ENCODE measurements at places on chromosomes 5 and 9.
A peak's percentile ranks its signal among the peaks of the same experiment; 100 is the strongest.

- DNase-seq: no peak
These were observed 724 bp downstream of the TCERG1 start for GRCh38 chr5:146447734-146448380.

- DNase-seq: no peak
These were observed 94.7 kb downstream of the YTHDC2 start for GRCh38 chr5:113608113-113608596.

- no peak for DNase-seq
These were observed 18.9 kb upstream of the TMEM250 start for GRCh38 chr9:136137321-136138265.

GRCh38 chr9:72527801-72528195 lies 6.4 kb downstream of the TMC1 start:
- DNase-seq: no peak

GRCh38 chr9:126423142-126423915 lies 96.7 kb downstream of the MVB12B start:
- no peak for DNase-seq

- DNase-seq: no peak
These were observed 22.2 kb downstream of the SKP2 start for GRCh38 chr5:36174119-36174518.

DNA sequence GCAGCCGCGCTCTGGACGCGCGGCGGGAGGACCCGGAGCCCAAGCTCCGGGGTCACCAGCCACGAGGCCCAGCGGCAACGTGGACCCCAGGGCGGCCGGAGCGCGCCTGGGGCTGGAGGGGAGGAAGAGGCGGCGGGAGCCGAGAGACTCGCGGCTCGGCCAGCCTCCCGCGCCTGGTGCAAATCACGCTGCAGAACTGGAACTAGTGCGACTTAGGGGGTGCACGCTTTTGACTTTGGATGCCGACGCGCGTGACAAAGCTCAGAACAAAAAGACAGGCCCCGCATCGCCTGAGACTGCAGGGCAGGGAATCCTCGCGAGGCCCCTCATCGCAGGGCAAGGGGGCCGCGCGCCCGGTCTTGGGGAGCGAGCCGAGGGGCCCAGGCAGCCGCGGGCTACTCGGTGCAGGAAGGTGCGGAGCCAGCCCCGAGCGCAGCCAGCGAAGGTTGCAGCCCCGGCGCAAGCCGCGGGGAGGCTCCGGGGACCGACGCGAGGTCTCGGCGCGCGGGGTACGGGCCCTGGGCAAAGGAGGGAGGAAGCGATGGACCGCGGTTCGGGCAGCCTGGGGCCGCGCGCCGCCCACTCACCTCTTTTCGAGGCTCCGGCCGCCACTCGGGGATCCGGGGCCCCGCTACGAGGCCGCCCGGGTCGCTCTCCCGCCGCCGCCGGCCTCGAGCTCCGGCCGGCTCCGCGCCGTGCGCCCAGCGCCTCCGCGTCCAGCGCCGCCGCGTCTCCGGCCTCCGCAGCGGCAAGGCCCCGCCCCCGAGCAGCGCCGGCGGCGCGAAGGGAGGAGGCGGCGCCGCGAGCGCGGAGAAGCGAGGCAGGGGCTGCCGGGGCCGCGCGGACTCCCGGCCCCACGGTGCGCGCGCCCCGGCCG lies at the start of gene GOLM1:
TSS of gene GOLM1 (minus strand) at position 735 of the 877 bp plus-strand sequence. CDS start 20,238 bp downstream, outside the sequence.
- DNase-seq: peak; percentile 73

DNA sequence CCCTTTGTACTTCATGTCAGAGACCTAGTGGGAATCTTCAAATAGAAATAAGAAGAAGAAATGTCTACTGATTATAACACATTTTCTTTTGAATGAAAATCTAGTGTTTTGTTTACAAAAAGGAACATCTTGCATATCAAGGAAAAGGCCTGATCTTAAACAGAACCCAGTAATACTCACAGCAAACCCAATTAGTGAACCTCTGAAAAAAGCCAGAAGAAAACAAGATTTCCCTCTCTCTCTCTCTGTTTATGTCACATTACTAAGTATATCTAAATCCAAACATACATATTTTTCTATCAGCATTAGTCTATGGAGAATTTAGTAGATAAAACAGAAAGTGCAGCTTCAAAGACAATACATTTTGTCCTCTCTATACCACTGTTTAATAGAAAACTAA lies 457.9 kb downstream of the NR2F1-AS1 start:
- no peak for DNase-seq

DNA sequence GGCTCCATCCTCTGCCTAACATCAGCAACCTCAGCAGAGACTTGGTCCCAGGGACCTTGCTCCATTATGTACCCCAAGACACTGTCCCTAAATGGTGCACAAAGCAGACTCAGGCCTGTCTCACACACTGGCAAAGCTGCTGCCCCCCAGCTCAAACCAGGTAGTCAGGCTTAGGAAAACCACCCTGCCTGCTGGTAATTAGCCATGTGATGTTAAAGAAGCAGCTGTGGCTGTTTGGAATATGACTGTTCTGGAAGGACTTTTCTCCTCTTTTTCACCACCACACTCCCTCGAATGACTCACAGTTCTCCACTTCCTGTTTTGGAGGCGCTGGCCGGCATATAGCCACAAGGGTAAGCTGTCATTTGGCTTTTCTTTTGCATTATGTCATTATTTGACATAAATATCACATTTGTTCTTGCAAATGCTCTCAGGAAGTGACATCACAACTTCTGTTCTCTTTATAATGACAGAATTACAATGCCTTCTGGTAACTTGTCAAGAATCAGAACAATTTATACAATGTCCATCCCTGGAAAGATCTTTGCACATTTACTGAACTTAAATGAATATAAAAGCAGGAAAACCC lies 113.9 kb downstream of the SUSD1 start:
- peak; percentile 83 for DNase-seq

DNA sequence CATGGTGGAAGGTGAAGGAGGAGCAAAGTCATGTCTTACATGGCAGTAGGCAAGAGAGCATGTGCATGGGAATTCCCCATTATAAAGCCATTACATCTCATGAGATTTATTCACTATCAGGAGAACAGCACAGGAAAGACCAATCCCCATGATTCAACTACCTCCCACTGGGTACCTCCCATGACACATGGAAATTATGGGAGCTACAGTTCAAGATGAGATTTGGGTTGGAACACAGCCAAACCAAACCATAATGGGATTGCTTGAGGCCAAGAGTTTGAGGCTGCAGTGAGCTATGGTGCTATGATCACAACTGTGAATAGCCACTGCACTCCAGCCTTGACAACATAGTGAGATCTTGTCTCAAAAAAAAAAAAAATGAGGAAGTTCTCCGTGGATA lies 581.8 kb downstream of the TAF11L14 start:
- DNase-seq: no peak

DNA sequence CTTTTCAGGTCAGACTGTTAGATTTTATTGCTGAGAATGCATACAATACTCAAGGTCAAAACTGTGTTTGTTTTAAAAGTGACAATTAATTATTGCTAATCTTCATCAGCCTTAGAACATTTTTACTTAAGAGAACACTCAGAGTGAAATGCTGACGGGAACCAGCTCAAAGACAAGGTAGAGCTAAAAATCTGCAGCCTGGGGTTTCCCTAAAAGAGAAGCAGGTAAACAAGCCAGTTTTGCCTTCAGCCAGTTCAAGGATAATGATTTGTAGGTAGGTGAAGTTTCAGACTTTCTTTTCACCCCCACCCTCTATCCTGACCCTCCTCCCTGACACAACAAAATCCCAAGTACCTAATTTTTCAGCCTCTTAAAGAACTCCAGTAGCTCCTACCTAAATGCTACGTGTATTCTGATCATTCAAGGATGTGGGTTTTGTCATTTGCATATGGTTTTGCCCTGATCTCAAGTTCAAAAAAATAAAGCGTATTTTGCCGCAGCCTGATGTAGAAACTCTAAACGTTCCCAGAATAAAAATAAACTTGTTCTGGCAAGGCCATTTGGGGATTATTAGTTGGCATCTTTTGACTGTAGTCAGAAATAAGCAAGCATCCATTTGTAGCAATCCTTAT lies 407.2 kb downstream of the EFNA5 start:
- no peak for DNase-seq

DNA sequence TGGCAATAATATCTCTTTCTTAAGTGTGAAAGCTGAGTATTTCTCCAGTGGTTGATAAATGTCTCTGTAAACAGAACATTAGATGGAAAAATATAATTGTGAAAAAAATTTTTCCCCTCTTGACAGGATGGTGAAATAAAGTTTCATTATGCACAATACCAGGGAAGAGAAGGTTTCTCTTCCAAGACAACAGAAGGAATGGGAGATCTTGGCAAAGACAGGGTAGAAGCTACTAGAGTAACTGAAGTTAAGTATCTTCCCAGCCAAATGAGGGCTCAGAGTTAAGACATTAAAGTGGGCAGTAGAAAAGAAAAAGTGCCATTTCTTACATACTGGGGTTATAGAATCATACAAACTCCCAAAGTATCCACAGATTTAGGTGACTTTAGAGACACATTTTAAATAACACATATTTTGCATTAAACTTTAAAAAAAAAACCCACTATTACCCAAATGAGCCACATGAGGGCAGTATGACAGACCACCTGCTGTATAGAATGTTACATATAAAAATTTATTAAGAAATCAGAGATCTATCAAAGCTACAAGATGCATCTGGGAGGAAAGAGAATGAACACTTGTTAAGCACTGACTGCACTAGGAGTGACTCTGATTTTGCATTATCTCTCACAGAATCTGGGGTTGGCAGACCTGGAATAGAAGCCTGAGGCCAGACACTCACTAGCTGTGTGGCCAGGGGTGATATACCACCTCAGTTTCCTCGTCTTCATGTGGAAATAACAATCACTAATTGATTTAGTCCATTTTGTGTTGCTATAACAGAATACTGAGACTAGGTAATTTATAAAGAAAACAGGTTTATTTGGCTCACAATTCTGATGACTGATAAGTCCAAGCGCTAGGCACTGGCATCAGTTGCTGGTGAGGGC lies 98.5 kb downstream of the ARSB start:
- peak; percentile 15 for DNase-seq

GRCh38 chr5:60377826-60378225 lies 322.1 kb downstream of the DEPDC1B start:
- no peak for DNase-seq

- DNase-seq: no peak
These were observed 482.8 kb upstream of the KLF4 start for GRCh38 chr9:107972346-107972745.

GRCh38 chr9:1794547-1795270 lies 220.4 kb upstream of the SMARCA2 start:
- DNase-seq: no peak

DNA sequence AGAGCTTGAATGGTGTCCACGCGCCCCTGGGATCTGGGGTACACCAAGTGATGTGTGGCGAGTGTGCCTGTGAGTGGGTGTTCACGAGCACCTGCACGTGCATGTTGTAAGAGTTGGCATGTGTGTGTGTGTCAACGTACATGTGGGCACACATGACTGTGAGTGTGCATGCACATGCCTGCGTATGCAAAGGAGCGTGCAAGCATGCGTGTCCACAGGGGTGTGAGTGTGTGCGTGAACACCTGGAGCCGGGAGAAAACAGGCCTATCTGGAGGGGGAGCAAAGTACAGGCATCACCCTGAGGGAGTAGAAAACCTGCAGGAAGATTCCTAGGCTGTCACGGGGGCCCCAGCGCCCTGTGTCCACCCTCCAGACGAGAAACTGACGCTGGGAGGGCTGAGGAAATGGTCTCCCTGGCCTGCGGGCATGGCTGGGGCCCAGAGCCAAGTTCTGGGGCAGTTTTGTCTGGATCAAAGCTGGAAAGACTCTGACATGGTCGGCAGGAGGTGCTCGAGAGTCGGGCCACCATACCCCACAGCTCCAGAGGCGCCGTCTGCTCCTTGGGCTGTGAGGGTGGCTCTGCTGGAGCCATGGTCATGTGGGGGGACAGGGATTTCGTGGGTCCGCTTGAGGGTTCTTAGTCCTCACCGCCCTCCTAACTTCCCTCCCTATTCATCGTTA lies 31.8 kb downstream of the PTGES start:
- no peak for DNase-seq

DNA sequence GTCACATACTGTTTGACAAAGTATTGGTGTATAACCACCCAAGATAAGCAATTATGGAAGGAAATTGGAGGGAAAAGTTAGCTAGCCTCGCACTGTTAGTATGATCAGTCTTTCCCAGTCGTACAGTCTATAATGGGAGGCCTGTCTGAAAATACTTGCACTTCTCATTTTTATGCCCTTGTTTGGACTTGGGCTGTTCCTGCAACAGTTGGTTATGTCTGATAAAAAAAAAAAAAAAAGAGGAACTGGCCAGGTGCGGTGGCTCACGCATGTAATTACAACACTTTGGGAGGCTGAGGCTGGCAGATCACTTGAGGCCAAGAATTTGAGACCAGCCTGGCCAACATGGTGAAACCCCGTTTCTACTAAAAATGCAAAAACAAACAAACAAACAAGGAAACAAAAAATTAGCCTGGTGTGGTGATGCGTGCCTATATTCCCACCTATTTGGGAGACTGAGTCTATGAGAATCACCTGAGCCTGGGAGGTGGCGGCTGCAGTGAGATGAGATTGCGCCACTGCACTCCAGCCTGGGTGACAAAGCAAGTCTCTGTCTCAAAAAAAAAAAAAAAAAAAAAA lies 58.3 kb upstream of the ANKRD33B start:
- DNase-seq: no peak

DNA sequence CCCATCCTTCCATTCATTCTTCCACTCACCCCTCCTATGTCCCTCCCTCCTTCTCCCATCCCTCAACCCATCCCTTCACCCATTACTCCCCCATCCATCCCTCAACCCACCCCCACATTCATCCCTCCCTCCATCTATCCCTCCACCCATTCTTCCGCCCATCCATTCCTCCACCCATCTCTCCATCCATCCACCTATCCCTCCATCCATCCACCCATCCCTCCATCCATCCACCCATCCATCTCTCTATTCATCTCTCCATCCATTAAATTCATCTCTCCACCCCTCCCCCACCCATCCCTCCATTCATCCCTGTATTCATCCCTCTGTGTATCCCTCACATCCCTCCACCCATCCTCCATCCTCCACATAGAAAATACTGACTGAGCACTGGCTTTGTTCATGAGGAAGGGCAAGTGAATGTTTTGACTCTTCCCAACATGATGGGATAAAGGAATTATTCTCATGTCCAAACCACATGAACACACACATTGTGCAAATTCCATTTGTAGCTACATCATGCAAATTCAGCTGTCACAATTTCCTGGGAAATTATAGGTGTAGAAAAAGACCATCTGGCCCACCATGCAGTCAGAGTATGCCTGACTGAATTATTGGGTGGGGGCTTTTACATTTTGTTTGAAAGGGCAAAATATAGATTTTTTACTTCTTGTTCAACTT lies 6.9 kb upstream of the VAV2 start:
- peak; percentile 53 for DNase-seq

GRCh38 chr9:5459289-5459829 lies 9.0 kb downstream of the CD274 start:
- DNase-seq: no peak

GRCh38 chr5:1516615-1517601 lies 6.9 kb downstream of the LPCAT1 start:
- peak; percentile 33 for DNase-seq

- no peak for DNase-seq
These were observed 191.0 kb upstream of the ADAMTS16 start for GRCh38 chr5:4949108-4949507.

GRCh38 chr5:175740014-175740413 lies 82.1 kb downstream of the HRH2 start:
- no peak for DNase-seq
